ENCODE measurements at places on chromosomes 16 and 17.

- no peak for DNase-seq
Observed at GRCh38 chr17:62857526-62857925, 49.4 kb upstream of the MARCHF10 start.

DNA sequence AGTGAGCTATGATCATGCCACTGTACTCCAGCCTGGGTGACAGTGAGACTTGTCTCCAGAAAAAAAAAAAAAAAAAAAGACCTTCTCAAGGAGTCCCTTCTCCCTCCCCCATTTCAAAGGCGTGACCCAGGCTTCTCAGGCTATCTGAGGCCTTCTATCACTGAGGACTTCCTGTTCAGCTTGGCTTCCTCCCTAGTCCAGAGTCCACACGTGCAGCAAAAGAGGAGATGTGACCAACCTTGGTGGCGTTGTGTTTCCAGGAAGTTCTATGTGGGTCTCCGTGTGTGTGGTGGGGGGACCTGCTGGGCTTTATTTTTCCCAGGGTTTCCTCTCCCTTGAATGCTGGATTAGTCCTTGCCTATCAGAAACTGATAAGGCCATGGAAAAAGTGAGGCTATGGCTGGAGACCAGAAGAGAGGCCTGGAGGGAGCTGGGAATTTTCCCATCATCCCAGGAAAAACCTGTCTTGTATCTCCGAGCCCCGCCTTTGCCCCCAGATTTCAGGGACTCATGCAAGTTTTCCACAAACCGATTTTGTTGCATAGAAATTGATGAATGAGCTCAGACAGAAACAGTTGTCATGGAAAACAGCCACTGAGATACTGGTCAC is 148.1 kb downstream of the SALL1 start:
- DNase-seq = peak; percentile 71

DNA sequence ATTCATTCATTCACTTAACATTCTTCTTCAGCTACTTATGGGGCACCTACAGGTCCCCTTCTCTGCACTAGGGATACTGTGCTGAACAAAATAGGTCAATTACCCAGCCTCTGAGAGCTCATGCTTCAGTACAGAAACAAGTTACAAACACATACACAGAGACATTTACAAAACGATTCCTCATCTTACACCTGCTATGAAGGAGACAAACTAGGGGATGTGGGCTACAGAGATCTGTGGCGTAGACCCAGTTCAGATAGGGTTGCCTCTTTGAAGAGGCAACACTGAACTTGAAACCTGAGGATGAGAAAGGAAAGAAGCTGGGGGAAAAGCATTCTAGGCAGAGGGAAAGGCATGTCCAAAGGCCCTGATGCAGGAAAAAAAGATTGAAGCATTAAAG is 5.2 kb downstream of the IL21R start:
- no peak for DNase-seq

DNA sequence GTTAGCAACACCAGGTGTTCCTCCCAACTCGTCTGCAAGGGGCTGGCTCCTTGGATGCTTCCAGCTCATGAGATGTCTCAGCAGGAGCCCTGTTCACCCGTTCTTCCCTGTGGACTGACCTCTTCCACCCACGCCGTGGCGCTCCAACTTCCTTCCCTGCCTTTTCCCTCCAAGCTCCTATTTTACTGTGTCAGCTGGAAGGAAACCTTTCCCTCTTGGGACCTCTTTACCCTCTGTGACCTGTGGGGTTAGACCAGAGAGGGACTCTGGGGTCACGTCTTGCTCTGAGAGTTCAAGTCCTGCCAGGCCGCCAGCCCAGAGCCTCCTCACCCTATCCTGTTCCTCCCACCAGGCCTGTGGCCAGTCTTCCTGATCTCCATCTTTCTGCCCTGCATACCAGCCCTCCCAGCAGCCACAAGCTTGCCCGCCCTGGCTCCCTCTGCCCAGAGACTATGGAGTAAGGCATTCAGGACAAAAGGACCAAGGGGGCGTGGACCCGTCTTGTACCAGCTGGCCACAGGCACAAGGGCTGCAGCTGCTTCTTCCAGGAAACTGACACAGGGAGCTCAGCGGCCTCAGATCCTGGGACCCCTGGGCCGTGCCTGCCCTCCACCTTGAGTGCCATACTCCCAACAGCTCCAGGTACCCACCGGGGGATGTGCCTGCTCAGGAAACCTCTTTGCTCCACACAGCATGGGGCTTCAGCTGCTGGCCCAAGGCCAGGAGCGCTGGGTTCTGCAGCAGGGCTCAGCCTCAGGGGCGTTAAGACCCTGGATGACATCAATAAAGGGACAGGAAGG is 3.0 kb downstream of the PAQR4 start:
- no peak for DNase-seq

DNA sequence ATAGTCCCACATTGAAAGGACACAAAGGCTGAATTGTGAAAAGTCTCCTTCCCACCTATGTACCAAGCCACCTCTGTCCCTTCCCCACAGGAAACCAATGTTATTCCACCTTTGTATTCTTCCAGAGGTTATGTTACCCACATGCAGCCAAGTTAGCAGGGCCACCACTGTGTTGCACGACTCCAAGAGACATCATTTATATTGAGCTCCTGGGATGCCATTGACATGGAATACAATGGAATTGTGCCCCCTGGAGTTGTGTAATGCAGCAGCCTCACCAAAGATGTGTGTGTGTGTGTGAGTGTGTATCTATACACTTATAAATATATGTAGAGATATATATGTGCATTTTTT is 21.6 kb upstream of the MSI2 start:
- DNase-seq = no peak

DNA sequence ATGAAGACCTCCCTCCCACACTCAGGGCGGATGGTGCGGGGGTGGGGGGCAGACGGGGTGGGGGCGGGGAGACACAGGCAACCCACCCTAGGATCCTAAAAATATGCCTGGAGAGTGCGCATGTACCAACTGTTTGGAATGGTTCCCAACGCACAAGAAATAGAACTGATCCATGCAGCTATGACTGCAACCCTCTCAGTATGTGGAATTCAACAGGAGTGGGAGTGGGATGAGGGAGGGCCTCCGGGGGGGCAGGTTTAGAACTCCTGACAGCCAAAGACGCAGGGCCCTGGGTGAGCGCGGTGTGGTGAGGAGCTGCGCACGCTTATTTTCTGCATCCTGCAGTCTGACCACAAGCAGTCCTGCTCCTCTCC is 1.1 kb upstream of the P2RX5 start:
- no peak for DNase-seq

- DNase-seq = no peak
Observed at GRCh38 chr17:5225668-5226457, 8.8 kb downstream of the SCIMP start.

DNA sequence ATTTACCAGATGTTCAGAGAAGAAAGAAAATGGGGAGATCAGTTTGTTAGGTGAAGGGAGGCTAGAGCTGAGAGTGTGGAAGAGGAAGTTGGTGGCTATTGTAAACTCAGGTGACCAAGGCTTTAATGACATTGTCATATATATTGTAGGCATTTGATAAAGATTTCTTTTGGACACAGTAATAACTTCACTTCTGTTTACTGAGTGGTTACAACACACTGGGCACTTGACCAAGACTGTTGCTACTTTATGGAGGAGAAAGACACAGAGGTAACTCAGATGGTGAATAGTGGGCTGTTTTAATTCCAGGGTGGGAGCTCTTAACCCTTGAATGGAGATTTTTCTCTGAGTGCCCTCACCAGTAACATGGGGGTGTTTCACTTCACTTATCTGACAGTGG is 46.0 kb downstream of the TNRC6A start:
- DNase-seq = peak; percentile 15

DNA sequence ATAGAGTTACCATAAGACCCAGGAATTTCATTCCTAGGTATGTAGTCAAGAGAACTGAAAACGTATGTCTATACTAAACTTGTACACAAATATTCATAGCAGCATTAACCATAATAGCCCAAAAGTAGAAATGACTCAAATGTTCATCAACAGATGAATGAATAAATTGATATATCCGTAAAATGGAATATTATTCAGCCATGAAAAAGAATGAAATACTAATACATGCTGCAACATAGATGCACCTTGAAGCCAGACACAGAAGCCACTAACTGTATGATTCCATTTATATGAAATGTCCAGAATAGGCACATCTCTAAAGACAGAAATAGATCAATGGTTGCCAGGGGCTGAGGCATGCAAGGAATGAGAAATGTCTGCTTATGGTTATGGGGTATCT is 484.1 kb downstream of the SLC39A11 start:
- DNase-seq = no peak

- DNase-seq = peak; percentile 88
Observed at GRCh38 chr16:88784074-88784855, 755 bp downstream of the PIEZO1 start.

- peak; percentile 94 for DNase-seq
Observed at GRCh38 chr16:2009791-2010510, at the start of gene ZNF598. TSS of gene ZNF598 (minus strand) at chr16:2009821.

- no peak for DNase-seq
Observed at GRCh38 chr16:734208-734980, 6.4 kb downstream of the CIAO3 start.

DNA sequence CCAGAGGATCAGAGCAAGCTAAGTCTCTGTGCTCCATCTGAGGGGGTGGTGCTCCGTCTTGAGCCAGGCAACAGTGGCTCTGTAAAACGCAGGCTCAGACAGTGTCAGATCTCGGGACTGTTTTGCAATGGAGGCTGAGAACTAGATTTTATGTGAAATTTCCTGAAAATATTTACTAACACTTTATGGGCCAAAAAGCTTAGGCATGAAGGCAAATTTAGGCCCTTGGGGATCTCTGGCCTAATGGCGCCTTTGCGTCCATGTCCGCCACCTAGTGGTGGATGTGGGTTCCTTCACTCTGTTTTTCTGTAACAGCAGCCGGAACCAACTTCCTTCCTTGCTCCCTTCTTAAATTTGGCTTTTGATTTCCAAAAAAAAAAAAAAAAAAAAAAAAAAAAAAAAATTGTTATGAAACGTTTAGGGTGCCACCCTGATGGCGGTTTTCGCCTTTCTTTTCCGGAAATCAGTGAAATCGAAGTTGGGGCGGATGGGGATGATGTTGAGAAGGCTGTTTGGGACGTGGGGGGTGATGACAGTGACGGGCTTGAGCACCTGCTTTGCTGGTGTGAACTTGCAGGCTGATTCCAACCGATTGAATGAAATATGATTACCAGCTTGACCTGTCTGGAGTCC is 14.0 kb upstream of the ELAC2 start:
- DNase-seq = peak; percentile 82

DNA sequence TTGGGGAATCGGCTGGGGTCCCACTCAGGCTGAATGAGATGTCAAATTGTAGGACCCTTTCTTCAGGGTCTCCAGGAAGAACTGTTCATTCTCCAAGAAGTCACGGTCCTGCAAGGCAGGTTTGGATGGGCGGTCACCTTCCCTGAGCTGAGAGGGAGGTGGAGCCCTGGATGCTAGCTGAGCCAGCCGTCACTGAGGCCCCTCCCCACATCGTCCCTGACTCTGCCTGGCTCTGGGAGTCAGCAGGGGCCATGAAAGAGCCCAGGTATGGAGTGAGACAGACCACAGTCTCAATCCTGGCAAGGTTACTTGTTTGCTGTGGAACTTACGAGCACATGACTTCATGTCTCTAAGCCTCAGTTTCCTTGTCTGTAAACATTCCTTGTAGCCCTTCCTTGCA is 6.0 kb upstream of the MRPL38 start:
- no peak for DNase-seq

- no peak for DNase-seq
Observed at GRCh38 chr16:58885528-58886170, 151.5 kb upstream of the GOT2 start.

- no peak for DNase-seq
Observed at GRCh38 chr16:76421571-76421970, 144.4 kb downstream of the CNTNAP4 start.

DNA sequence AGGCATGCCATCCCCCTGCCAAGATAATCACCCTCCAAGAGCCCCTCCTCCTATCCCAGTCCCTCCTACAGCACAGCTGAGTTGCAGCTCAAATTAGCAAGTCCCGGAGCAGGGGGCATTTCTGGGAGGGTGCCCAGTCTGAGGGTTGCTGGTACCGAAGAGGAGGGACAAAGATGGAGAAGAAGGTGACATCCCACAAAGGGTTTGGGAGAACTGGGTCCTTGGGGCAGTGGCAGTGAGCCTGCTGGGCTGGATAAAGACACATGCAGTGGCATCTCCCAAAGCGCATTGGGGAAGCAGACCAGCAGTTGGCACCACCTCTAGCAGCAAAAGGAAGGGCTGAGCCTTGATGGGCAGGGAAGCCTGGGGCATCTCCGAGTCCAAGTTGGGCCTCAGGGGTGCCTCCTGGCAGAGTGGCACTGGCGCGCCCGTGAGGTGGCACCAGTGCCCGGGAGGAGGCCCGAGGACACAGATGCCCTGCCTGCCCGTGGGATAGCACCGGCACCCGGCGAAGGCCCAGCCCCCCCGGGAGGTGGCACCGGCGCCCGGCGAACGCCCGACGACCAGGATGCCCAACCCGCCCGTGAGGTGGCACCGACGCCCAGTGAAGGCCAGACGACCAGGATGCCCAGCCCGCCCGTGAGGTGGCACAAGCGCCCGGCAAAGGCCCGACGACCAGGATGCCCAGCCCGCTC is 622 bp downstream of the TOM1L2 start:
- DNase-seq = peak; percentile 32

DNA sequence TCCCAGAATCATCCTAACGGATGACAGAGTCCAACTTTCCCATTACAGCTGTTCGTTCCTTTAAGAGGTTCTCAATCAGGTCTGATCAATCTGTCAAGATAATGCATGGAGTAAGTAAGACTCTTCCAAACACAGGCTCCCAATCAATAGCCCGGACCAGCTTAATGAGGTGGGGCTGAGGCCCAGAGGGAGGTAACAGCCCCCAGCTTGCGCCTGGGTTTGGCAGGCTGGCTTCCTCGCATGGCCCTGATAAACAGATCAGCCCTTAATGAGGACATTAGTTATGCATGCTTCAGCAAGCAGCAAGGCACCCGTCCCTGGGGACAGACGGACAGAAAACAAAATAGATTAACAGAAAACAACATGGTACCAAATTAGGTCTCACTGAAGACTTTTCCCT is 145.7 kb downstream of the ZFHX3 start:
- DNase-seq = no peak

DNA sequence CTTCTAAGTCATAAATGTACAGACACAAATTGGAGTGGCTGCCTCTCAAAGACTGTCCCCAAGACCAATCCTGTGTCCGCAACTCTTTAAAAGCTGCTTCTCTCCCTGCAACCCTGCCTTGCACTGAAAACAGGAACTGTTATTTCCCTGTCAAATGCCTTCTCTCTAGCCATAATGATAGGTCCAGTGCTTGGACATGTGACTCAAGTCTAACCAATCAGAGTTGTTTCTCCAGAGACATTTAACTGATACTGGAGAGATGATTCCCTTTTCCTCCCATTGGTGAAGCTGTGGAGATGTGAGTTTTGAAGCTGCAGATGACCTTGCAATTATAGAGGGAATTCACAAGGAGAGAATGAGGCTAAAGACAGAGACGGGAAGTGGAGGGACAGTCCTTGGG is 253.3 kb upstream of the CDH5 start:
- no peak for DNase-seq
